Activated naive CD4-positive, alpha-beta T cell (primary cell): ENCODE measurements at places on chromosomes 7 and 10.

DNA sequence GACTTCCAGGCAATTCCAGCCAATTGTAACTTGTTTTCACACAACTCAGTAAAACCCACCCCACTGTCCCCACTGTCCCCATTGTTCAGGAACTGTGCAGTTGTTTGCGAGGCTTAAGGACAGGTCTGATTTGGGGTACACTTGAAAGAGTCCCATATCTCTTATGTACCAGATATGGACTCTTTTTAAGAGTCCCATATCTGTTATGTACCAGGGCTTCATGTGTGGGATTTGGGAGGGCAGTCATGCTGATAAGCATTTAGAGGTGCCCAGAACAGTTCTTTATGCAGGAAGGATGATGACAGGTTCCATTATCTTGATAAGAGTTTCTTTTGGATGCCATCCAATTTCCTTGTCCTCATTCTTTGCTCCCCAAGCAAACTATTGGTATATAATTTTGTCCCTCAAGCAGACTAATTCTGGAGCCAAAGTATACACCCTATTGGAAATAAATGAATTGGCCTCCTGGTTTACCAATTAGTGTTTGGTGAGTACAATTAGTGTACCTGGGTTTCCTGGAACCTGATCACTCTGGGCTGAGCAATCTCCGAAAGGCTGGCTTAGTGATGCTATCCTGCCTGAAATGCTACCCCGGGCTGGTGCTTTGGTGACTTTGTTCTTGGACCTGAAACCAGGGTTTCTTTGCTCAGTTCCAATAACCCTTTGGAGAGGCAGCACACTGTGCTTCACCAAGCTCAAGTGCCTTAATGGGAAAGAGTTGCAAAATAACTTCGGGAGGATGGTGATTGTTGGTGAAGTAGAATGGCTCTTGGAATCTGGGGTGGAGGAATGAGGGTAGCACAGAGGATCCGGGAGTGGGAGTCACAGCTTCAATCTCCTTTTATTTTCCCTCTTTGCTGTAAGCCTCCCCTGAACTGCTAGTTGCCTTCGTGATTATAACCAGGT is 6.2 kb upstream of the DMBT1 start:
- DNase-seq = no peak

- no peak for DNase-seq
Observed at GRCh38 chr7:108079276-108079647, 50.9 kb downstream of the LAMB4 start.

- DNase-seq = no peak
Observed at GRCh38 chr10:27687743-27688142, 57.9 kb downstream of the MKX start.

- no peak for DNase-seq
Observed at GRCh38 chr7:45978731-45979211, 57.7 kb upstream of the IGFBP3 start.

DNA sequence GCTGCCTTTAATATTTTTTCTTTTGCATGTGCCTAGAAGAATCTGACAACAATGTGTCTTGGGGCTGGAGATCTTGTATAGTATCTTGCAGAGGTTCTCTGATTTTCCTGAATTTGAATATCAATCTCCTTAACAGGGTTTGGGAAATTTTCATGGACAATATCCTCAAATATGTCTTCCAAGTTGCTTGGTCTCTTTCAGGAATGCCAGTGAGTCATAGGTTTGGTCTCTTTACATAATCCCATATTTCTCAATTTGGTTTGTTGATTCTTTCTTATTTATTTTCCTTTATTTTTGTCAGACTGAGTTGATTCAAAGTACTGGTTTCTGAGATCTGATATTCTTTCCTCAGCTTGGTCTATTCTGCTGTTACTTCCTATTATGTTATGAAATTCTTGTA is 208.7 kb upstream of the GLI3 start:
- no peak for DNase-seq

DNA sequence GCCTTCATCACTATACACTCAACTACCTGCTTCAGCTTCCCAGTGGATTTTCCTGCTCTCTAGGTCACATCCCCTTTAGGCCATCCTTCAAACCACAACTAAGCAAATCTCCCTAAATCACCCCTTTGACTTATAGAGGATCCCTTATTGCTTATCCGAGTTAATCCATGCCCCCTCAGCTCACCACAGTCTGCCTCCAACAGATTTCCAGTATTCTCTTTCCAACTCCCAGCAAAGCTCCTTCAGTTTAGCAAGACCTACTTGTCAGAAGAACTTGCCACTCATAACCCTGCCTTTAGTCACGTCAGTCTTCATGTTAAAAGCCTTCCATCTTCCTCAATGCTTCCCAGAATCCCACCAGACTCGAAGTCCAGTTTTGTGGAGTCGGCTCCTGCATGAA is 38.6 kb downstream of the RAPGEF5 start:
- DNase-seq = no peak
